ENCODE measurements at places on chromosomes 5 and 9.

DNA sequence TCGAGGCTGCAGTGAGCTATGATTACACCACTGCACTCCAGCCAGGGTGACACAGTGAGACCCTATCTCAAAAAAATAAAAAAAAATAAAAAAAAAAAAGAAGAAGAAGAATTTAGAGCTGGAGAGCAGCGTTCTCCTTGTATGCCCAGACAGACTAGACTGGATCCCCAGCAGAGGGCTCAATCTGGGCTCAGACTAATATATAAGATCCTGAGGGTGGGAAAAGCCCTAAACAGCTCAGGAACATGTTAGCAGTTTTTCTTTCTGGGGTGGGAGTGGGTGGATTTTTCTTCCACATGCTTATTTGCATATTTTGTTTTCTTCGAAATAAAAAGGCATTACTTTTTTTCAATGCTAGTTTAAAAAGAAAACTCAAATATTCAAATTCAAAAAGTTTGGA is 904 bp upstream of the BSPRY start:
- no peak for DNase-seq

DNA sequence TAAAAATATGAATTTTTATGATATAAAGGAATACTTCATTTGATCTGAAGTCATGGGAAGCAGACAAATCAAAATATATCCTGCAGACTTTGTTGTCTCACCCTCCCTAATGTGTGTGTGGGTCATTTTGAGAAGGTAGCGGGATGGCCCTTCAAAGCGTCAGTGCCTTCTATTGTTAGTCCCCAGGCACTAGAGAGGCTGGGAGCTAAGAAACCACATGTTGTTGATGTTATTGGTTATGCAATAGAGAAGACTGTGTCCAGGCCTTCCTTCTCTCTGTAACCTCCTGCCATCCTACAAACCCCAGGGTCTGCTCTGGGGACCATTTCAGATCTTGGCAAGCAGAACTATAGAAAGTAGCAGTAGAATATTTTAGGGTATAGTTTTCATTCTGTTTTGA is 94.7 kb downstream of the NLN start:
- no peak for DNase-seq

- no peak for DNase-seq
These were observed 4.1 kb upstream of the ADRA1B start for GRCh38 chr5:159912033-159912800.

DNA sequence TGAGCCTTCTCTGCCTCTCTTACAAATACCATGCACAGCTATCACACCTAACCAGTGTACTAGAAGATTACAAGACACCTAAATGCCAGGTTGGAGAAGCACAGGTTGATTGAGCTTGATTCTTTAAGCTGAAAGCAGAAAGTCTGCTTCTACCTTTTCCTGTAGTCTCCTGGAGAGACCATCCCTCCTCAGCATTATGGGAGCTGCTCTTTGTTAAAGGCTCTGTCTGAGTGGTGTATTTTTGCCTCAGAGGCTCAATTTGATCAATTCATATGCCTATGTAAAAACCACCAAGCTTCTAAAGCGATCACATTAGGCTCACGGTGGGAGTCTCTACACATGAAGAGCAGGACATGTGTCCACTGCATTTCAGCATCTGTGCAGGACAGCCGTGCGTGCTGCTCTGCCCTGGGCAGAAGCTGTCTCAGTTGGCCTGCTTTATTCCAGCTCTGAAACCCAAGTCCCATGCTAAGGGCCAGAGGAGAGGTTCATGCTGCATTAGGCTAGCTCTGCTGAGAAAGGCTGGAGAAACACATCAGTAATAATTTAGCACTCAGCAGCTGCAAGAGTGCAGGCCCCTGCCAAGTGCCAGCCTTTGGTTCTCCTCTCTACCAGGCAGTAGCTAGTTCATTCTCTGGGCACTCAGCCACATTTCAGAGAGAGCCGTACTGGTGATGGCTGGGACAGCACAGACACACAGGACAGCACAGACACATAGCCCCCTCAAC is 41.7 kb downstream of the TMEM167A start:
- no peak for DNase-seq

DNA sequence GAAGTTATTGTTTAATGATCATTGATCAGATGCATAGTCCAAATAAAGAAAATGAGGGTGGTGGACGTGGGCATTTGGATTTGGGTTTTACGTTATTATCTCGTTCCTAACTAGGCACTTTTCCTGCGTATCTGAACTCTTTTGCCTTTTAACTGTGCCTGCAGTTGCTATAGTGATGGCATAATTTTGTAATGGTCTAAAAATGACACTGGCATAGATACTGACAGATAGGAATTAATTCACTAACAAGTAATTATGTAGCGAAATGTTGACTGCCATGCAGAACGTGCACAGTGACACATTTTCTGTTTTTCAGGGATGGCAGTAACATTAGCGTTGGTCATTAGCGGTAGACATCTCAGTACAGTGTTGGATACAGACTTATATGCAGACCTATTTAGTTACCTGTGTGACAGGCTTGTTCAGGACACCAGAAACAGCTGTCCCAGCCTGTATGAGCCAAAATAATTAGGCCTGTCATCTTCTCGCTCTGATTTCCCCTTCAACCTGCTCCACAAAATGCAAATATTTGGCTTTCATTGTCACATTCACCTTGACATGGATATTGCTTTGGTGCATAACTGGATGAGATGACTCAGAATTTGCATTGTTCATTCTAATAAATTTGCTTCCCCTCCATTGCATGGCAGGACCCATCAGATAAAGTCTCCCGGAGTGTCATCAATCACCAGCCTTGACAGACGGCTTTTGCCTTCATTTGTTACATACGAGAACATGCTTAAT is 413.3 kb upstream of the IRX1 start:
- no peak for DNase-seq

- DNase-seq, result no peak
These were observed 104.7 kb upstream of the GPR151 start for GRCh38 chr5:146620669-146621051.

DNA sequence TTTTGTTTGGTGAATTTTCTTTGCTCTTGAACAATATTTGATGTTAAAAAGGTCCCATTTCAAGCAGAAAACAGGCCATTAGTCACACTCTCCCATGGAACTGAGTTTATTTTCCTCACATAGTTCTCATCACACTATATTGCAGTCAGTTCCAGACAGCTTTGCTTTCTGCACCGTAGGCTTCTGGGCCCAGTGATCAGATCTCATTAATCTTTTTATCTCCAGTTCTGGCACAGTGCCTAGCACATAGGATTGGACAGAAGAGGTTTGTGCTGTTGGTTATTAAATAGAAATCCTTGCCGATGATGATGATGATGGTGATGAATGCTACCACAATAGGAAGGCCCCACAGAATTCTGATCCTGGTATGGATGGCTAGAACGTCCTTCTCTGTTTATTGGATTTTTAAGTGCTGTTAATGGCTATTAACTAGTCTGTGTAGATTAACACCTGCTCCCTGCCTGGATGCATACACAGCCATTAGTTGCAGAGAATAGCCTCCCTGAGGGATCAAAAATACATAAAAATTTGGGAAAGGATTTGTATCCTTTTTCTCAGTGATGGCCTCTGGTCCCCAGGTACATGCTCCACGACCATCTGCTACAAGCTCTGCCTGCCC is 52.0 kb upstream of the NTRK2 start:
- DNase-seq, result no peak

DNA sequence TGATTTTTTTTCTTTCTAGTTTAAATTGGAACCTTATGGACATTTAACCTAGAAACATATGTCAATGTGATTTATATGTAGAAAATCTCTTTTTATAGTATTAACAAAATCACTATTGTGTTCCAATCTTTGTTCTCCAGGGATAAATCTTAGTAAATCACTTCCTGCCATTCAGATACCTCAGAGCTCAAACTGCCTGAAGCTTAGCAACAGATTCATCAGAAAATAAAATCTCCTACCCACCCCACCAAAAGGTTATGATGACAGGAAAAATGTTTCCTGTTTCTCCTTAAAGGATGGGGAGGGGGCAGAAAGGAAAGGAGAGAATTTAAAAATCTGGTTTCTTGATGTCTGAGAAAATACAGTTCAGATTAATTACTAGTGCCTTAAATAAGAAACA is 105.0 kb upstream of the TUT7 start:
- no peak for DNase-seq

DNA sequence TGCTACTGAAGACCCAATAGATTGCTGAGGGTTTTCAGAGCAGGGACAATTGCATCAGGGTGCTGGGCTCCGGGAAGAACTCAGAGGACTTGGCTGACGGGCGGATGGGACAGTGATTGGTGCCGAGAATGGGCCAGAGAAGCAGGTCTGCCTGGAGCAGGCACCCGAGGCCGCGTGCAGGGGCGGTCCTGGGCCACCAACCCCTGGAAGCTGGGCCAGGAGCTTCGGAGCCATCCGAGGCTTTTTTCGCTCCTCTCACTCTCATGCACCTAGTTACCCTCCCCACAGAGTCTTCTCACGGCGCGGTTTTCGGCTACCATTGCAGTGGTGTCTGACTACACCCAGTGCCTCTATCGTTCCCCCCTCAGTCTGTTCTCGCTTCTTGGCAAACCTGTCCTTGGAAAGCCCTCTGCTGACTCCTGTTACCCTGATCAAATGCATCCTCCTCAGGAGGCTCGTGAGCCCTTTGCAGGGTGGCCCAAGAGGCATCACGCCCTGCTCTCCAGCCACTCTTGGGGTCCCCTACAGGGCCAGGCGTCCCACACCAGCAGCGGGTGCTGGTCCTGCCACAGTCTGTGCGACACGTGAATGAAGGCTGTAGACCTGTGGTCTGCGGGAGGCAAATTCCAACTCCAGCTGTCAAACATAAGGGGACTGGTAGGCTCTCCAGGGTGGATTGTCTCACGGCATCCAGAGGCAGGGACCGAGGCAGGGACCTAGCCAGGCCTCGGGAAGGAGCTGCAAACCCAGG is 1.2 kb upstream of the CLPTM1L start:
- DNase-seq, result no peak

DNA sequence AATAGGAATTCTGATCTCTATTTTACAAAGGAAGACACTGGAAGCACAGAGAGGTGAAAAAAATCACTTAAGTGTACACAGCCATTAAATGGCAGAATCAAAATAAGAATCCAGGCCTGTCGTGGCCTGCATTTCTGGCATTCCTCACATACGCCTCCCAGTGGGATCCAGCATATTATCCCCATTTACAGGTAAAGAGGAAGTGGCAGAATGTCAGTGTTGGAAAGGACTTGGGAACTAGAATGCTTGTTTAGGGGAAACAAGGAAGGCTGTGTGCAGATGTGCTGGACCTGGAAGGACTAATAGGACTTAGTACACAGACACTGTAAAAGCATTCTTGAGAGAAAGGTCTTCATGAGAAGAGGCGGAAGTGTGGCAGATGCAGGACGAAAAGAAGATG is 241.8 kb downstream of the TRIM32 start:
- DNase-seq, result no peak

GRCh38 chr5:163458778-163459385 is 1.0 kb downstream of the NUDCD2 start:
- DNase-seq, result no peak

GRCh38 chr5:132114150-132115121 is 40.8 kb downstream of the CSF2 start:
- DNase-seq, result no peak

- DNase-seq, result no peak
These were observed 24.7 kb upstream of the NUDT12 start for GRCh38 chr5:103587185-103587748.

DNA sequence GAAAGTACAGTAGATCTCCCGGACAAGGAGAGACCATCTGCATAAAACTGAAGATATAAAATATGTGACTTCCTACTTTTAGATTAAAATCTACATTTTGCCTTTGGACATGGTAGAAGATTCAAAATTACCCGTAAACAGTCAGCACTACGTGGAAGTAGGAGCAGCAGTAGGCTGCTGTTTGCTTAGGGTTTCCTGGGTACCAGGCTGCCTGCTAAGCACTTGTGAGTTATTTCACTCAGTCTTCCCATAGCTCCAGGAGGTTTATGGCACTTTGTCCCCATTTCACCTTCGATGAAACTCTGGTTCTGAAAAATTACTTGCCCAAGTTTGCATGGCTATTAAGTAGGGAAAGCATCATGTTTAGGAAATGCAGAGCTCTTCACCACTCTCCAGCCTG is 92.6 kb downstream of the STK32A start:
- DNase-seq, result no peak

DNA sequence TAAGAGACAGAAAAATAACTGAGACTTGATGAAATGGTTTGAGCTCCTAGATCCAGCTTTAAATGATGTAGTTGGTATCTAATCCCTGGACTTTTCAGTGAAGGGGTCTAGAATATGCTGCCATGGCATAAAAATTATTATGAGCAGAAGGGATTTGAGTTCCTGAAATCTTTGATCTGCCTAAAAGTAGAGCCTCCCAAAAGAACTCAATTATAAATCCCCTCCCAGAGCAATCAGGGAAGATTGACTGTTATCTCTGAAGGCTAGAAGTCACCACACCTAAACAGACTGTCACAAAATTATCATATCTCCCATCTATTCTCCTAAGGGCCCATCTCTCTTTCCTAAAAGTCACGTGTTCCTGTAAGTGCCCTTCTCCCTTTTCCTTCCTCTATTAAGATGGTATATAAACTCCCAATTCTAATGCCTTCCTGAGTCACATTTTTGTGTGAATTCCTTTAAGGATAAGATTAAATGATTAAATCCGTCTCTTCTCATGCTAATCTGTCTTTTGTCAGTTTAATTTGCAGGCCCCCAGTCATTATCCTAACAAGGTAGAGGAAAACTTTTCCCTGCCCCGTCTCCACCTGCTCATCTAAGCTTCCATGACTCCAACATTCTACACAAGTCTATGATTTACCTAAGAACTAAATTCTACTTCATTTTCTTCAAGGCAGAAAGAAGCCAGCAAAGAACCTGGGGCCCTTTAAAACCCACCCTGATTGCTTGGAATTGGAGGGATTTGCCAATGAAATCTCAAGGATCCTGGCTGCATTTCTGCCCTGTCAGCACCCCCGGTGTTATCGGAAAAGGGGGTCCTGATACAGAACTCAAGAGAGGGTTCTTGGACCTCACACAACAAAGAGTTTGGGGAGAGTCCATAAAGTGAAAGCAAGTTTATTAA is 47.1 kb upstream of the PWWP2A start:
- no peak for DNase-seq

DNA sequence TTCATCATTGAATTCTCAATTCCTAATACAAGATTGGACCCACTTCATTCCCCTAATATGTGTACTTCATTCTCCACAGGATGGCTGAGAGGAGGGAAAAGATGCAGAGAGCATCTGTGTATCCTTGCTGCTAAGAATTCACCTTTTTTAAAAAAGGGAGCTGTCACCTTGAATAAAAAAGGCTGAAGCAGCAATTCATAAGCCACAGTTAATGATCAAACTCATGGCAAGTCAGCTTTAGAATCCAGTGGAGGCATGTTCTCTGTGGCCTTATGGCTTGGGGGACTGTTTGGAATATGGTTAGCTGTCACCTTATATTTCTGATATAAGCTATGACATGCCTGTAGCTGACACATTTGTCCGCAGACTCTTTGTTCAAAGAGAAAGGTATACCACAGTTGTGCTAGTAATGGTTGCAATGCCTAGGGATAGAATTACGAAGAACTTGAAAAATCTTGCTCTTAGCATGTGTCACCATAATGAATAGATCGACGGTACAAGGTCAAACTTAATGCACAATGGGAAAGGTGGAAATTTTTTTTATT is 256.8 kb upstream of the TNC start:
- DNase-seq, result no peak

Data from activated T-helper 2 cell treated with anti-CD3 and anti-CD28 coated beads, Interferon-gamma antibody, Interleukin-2, Interleukin-4, amounts not matched to agents 10 μg/mL and 5 μg/mL and 100 μg/mL, durations not matched to agents 14 hours and 24 hours and 36 hours (primary cell).